ENCODE measurements at places on chromosomes 2 and 18. TPM values are rescaled to one million over a fixed set of nuclear protein-coding genes. Genes with fewer than 3 reads are reported as not detected.

GRCh38 chr2:213306316-213306942 lies 22.2 kb downstream of the SPAG16 start:
- no peak overlapping the region for H3K4me3 ChIP-seq
- peaks cover 55% of the 10 kb centered on the region for H3K36me3 ChIP-seq
- H3K4me1 ChIP-seq = peaks cover 3% of the 10 kb centered on the region
- H3K27me3 ChIP-seq = no peaks in the 10 kb centered on the region

DNA sequence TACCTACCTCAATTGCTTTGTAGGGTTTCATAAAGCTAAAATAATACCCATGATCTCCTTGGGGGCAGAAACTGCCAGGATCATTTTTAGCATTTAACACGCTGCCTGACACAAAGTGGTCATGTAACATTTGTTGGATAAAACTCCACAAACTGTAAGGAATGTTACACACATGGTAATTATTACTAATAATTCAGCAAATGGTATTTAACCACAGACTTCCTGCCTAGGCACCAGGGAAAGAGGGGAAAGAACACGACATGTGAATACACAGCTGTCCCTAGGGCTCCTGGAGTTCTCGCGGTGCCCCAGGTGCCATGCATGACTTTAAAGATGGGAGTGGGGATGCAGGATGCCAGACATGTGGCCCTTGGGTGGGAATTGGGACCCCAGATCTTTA lies 43.5 kb downstream of the ASAP2 start:
- H3K4me1 ChIP-seq = peaks cover 53% of the 10 kb centered on the region
- no peak overlapping the region for H3K4me3 ChIP-seq
- DNase-seq = no peak

DNA sequence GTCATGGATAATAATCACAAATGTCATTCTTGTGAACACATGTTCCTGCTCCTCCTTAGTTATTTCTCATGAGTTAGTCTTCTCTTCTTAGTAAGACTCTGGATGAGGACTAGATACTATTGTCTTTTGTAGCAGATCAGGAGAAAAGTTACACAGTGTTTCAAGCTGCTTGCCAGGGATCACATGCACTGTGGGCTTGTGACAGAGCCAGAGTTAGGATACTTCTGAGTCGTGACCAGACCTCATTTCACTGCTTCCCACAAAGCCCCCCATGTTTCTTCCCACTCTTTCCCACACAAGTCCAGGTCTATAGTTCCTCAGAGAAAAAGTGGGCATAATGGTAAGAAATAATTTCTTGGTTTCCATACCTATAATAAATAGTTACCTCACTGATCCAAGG lies 80.2 kb upstream of the LRATD1 start:
- H3K27me3 ChIP-seq = no peaks in the 10 kb centered on the region
- DNase-seq = no peak
- no peaks in the 10 kb centered on the region for H3K4me1 ChIP-seq
- H3K27ac ChIP-seq = no peak overlapping the region
- no peak overlapping the region for H3K4me3 ChIP-seq
- no peaks in the 10 kb centered on the region for H3K36me3 ChIP-seq

- no peak overlapping the region for H3K4me3 ChIP-seq
- no peaks in the 10 kb centered on the region for H3K4me1 ChIP-seq
- no peak for DNase-seq
Observed at GRCh38 chr2:74304332-74305148, 38.7 kb downstream of the SLC4A5 start.

The CABYR gene
- 1.2 TPM for total RNA-seq
